ENCODE measurements at places on chromosomes 16 and 17.

- DNase-seq, result no peak
Measured at GRCh38 chr16:2511128-2511800, 2.5 kb upstream of the ATP6V0C start.

- DNase-seq, result no peak
Measured at GRCh38 chr17:3782751-3783150, 18.2 kb downstream of the ITGAE start.

- DNase-seq, result no peak
Measured at GRCh38 chr16:5706211-5706610, 608.6 kb upstream of the EEF2KMT start.

- DNase-seq, result peak; percentile 43
Measured at GRCh38 chr16:31695667-31696066, 168.0 kb downstream of the AHSP start.

DNA sequence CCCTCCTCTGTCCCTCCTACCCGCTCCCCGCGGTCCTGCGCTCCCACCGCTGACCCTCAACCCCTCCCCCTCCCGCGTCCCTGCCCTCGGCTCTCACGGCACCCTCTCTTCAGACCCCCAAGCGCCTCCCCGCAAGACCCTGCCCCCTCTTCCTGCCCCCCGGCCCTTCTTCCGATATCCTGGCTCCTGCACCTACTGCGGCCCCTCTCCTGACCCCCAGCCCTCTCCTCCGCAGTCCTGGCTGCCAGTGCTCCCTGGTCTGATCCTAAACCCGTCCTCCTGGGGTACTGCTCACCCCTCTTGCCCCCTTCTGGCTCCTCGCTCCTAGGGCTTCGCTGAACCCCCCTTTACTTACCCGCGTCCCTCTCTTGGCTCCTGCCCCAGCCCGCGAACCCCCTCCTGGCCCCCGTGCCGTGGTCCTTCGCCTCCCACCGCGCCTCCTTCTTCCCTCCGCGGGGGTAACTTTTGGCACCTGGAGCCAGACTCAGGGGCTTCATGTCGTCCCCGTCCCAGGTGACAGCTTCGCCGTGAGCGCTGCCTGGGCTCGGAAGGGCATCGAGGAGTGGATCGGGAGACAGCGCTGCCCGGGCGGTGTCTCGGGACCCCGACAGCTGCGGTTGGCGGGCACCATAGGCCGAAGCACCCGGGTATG, 839 bp downstream of the NKD1 start:
- peak; percentile 28 for DNase-seq

DNA sequence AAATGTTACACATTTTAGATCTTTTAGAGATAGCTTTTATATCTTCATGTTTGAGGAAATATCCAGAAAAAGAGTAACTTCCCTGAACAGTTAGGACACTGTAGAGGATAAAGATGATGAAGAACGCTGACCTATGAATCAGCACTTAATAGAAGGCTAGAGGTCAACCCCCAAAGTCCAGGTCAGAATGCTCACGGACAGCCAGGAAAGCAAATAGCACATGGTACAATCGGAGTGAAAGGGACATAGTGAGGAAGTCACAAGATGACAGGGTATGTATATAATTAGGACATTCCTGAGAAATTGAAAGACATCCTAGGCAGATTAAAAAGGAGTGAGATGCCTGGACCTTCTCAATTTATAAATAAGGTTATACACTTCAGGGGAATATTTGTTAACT, 55.1 kb upstream of the CNTNAP4 start:
- DNase-seq, result no peak

GRCh38 chr16:63960321-63960720, 1161.5 kb downstream of the CDH11 start:
- no peak for DNase-seq

GRCh38 chr16:1103636-1103980, 7.6 kb upstream of the C1QTNF8 start:
- DNase-seq, result no peak

- DNase-seq, result no peak
Measured at GRCh38 chr16:73031155-73031866, 16.6 kb downstream of the ZFHX3 start.

DNA sequence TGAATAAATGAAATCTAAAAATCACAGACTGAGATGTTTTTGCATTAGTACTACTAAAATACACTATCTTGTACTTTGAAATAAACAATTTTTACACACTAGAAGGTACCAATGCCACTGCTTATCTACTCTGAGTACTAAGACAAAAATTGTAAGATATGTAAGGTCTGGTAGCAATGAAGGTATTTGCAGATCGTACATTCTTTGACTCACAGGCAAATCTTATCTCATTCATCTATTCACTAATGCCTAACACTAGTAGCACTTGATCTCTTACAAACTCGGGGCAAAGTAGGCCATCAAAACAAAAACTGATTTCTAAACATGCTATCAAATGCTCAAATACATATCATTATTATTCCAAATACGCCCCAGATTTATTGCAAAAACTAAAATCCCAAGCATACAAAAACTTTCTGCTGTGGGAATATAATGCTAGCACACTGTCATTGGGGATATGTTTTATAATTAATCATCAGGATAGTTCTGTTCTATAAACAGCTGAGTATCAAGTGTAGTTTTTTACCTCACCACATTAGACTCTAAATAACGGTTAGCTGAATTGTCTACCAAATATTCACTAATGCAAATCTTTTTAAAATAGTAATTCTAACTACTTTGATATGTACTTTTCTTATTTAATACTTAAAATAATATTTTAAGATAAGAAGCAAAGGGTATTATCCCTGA, 68.0 kb downstream of the MED13 start:
- no peak for DNase-seq

DNA sequence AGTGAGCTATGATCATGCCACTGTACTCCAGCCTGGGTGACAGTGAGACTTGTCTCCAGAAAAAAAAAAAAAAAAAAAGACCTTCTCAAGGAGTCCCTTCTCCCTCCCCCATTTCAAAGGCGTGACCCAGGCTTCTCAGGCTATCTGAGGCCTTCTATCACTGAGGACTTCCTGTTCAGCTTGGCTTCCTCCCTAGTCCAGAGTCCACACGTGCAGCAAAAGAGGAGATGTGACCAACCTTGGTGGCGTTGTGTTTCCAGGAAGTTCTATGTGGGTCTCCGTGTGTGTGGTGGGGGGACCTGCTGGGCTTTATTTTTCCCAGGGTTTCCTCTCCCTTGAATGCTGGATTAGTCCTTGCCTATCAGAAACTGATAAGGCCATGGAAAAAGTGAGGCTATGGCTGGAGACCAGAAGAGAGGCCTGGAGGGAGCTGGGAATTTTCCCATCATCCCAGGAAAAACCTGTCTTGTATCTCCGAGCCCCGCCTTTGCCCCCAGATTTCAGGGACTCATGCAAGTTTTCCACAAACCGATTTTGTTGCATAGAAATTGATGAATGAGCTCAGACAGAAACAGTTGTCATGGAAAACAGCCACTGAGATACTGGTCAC, 148.1 kb downstream of the SALL1 start:
- DNase-seq, result no peak

DNA sequence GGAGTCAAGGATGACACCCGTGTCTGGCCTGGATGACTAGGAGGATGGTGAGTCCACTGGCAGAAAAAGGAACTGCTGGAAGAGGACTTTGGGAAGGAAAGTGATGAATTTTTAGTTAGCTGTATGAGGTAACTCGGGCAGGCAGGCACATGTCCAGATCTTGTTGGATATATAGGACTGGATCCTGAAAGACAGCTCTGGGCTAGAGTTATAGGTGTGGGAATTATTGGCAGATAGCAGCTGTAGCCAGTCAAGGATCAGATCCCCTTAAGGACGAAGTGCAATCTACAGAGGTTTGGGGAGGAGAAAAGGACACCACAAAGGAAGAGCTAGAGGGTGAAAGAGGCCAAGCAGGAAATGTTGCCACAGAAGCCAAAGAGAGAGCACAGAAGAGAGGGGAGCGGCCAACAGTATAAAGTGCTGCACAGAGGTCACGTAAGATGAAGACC, 10.1 kb downstream of the CYB5D1 start:
- no peak for DNase-seq

- peak; percentile 78 for DNase-seq
Measured at GRCh38 chr17:7014995-7015958, 2.9 kb downstream of the RNASEK start.

GRCh38 chr17:17635126-17635525, 43.6 kb upstream of the PEMT start:
- DNase-seq, result no peak

GRCh38 chr16:4298761-4299522, 16.9 kb upstream of the GLIS2 start:
- no peak for DNase-seq

All from activated T-cell treated with anti-CD3 and anti-CD28 coated beads, Interleukin-2, amount 50 U/mL, for 1 hour (primary cell).